ENCODE measurements at places on chromosomes 7 and 10.
A peak's percentile ranks its signal among the peaks of the same experiment; 100 is the strongest.

DNA sequence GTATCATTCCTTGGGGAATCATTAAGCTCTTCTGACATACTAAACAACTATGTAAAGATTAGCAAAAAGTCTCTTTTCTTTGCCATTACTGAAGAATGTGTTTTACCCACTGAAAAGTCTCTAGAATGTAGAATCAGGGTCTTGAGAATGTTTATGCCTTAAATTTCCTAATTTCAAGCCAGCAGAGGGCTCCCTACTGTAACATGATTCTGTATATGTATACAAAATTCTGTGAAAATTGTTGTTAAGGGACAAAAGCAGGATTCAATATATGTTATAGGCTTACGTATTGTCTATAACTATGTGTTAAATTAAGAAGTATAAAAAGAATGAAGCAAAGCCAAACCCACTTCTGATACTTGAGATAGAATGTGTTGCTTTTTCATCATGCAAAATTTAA, 296.9 kb upstream of the DGKB start:
- peak; percentile 22 for DNase-seq

DNA sequence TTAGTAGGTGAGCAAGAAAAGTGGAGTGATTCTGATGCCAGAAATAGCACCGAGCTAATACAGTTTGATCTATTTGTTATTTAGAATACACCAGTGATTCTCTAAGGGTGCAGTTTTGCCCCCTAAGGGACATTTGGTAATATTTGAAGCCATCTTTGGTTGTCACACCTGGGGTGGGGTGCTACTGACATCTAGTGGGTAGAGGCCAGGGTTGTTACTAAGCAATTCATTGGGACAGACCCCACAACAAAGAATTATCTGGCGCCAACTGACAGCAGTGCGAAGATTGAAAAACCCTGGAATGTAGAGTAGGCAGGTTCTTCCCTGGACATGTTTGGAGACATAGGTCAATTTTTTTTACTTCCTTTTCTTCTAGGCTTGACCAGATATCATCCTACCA, 14.6 kb downstream of the PALS2 start:
- DNase-seq: no peak

GRCh38 chr7:84123965-84124547, 70.5 kb downstream of the SEMA3A start:
- no peak for DNase-seq

DNA sequence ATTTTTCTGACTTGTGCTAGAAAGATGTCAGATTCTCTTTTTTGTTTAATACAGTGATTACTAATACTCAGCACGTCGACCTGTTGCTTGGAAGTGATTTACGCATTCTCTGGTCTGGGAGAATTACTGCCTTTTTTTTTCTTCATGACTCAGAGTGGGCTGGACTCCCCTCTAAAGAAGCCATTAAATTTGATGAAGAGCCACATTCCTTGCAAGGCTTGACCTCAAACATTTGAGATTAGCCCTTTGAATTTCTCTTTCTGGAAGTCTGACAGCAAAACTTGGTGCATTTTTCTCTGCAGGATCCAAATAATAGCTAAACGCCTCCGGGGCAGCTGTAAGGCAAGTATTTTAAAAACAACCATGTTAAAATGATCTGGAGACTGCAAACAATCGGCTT, 171.6 kb downstream of the GALNT17 start:
- no peak for DNase-seq

GRCh38 chr7:75631711-75632110, 107.0 kb downstream of the HIP1 start:
- no peak for DNase-seq

Data from NCI-H1694 treated with DMSO at 0.1 percent for 48 hours (cell line).